Epithelial cell of proximal tubule (primary cell): ENCODE measurements at places on chromosomes 4 and X. TPM values are rescaled to one million over a fixed set of nuclear protein-coding genes. Genes with fewer than 3 reads are reported as not detected.

DNA sequence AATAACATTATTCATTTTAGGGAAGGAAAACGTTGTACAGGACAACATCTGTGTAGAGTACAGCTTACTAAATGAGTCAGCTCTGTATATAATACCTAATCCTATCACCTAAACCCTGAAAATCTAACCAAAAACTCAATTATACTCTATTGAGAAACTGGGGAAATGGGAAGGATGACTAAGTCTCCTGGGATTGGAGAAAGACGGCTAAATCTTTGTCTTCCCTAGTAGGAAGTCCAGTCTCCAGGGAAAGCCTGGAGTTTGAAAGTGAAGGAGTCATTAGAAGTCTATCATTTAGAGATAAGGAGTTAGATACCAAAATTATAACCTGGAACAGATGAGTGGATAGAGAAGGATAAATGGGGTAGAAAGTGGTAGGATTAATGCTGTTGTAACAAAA is 286.5 kb downstream of the STK32B start:
- no peak for DNase-seq

The AKAP14 gene
- not detected in 2 replicates for total RNA-seq

- DNase-seq: no peak
Observed at GRCh38 chrX:119003462-119003861, 29.0 kb downstream of the LONRF3 start.

DNA sequence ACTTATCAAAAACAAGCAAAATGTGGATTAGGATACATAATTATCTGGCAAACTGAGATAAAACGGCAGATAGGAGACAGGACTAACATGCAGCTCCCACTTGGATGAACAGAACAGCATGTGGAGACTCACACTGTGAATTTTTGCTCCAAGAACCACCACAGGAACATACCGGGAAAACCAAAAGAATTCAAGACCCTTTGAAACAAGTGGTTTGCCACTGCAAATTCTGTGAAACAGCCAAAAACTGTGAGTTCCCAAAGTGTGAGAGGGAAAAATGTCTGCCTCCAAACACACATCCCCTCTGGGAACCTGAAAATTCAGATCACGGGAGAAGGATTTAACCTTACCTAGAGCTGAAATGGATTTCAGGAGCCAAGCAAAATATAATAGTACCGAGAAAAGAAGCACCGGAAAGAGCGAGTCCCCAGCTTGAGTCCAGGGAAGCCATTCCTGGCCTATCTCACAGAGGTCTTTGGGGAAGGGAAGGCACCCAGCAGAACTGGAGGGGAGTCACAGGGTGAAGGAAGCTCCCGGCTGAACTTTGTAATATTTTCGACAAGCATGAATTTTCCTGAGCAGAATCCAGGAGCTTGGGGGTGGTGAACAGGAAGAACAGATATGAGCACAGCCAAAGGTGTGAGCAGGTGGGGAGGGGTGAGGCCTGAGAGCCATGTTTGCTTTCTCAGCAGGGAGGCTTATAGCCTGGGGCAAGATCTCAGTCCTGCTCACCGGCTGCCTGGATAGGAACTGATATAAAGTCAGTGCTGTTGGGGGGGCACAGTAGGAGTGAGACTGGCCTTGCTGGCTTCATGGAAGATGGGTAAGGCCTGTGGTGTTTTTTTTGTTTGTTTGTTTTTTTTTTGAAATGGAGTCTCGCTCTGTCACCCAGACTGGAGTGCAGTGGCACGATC is 23.9 kb downstream of the MANBA start:
- DNase-seq: no peak

The EPHA5 gene
- 0.29 and 0.86 TPM in 2 replicates for total RNA-seq

The RTL9 gene
- total RNA-seq: not detected in 2 replicates

The CCSER1 gene
- 0.65 TPM in 1 of 2 replicates, not detected in the other for total RNA-seq

DNA sequence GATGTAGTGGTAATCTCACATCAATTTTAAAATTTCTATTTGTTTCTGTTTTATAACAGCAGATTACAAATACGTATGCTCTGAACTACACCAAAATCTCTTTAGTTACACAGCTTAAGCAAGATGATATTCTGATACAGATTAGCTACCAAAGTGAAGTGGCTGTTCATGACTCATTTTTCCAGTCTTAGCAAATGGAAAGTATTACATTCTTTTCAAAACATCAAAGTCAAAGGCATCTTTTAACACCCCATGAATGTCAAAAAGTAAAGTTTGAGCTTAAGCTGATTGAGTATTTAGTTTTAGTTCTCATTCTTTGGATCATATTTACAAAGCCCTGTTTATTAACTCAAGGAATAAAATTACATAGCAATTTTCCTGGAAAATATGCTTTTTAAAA is 6.6 kb upstream of the HPGDS start:
- no peak for DNase-seq

GRCh38 chr4:38131371-38132091 is 171.3 kb downstream of the PTTG2 start:
- no peak for DNase-seq

GRCh38 chr4:132332932-132333723 is 816.0 kb upstream of the PCDH10 start:
- DNase-seq: no peak

The PLCXD1 gene
- 12.6 and 28.7 TPM in 2 replicates for total RNA-seq

- DNase-seq: no peak
Observed at GRCh38 chr4:40427128-40427527, 92.0 kb downstream of the CHRNA9 start.
